ENCODE measurements at places on chromosomes 11 and 22.

- no peak for DNase-seq
Measured at GRCh38 chr22:39283322-39284141, 35.9 kb downstream of the RPL3 start.

DNA sequence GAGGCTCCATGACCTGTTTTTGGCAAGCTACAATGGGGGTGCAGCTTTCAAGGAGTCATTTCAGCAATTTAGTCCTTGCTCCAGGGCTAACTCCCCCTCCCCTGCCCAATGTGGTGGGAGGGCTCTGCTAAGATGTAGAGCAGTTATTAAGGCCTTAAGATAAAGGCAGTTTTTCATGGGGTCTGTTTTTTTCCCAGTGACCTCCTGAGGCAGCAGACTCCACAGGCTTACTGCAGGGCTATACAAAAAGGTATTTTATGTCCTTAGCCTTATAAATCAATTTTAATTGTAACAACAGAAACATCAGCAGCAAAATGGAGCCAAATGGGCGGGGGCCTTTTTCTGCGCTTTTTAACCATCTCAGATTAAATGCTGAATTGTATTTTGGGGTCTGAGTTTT is 192.3 kb downstream of the KIRREL3 start:
- DNase-seq, result no peak

- DNase-seq, result no peak
Measured at GRCh38 chr11:111019871-111020670, 225.5 kb upstream of the POU2AF2 start.

DNA sequence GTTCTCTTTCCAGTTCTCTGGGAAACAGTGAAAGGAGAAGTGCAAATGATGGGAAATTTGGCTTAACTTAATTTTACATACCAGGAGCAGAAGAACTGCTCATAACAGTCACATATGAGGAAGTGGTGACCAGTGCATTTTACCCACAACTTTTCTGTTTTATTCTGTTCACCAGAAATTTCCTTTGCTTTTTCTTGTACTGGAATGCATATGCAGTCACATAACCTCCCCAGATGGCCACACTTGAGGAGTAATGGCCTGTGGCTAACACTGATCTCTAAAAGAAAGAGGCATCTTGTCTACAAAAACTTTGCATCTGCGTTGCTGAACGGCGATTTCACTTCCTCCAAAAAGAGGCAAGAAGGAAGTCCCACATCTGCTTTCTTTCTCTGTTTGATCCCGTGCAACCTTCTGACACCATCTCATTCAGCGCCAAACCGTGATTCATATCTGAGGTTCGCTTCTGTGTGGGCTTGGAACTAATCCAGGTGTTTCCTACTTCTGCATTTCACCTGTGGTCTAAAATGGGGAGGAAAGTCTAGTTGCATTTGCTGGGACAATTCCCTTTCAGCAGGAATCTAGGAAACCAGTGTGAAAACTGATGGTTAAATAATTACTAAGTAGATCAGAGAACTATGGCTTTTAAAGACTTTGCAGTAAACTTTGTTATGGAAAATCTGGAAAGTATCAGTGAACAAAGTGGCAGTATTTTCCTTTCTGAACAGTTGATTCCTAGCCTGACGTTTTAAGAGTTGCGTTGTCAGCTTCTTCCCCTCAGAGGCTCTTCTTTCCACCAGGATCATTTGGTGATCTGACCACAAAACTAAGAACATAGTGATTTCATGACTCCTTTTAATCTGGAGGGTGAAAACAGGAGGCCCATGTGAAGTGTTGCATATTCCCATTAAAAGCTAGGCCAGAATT is 4.2 kb upstream of the MPEG1 start:
- no peak for DNase-seq

DNA sequence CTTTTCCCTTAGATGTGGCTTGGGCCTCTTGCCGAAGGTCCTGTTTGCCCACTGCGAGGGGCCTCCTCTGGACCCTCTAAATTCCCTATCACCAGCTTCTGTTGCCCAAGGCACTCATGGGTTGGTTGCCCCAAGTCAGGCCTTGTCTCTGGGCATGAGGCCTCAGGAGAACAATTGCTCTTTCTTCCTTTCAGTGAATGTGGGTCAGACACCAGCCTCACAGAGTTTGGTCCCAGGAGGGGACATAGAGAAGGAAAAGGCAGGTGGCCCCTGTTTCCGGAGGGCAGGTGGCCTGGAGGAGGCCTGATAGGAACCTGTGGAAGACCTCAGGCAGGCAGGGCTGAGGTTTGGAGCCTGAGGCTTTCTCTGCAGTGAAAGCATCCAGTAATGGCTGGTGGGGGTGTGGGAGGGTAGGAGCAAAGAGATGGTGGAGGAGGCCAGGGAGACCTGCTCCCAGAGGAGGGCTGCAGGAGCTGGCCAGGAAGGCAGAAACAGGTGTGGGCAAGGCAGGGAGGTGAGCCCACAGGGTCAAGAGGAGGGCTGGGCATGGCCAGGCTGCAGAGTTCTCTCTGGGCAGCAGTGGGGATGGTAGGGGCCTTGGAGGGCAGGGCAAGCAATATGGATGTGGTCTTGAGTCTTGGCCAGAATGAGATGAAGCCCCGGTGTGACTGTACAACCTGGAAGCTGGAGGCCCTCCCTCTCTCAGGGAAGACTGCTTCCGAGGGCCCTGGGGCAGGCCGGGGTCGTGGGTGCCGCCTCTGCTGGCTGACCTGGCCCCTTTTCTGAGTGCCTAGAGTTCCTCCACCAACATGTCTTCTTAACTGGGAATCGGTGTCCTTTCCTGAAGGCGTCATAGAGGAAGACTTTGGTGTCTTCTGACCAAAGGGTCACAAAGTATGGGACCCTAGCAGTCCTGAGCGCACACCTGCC is 28.0 kb upstream of the LMO1 start:
- no peak for DNase-seq

Data from stimulated activated CD8-positive, alpha-beta memory T cell treated with anti-CD3 and anti-CD28 coated beads, Interleukin-7, amount 100 ng/mL, for 24 hours (primary cell).